Upper lobe of right lung (tissue), 1 donor: ENCODE measurements at places on chromosomes 12 and 14. TPM values are rescaled to one million over a fixed set of nuclear protein-coding genes. Genes with fewer than 3 reads are reported as not detected.

DNA sequence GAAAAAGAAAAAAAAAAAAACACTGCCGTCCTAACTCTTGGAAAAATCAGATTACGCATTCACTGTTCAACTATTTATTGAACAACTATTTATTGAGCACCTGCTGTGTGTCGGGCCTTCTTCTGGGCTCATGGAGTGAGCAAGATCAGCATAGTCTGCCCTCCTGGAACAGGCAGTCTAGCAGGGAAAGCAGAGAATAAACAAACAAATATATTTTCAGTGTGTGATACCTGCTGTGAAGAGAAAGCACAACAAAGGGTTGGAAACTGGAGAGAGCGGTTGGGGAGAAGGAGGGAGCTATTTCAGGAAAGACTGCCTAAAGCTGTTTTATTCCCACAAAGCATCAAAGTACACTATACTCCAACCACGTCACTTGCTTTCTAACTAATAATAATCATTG, 10.8 kb downstream of the PROX2 start:
- peaks cover 4% of the 10 kb centered on the region for H3K4me1 ChIP-seq
- H3K27me3 ChIP-seq: no peaks in the 10 kb centered on the region
- no peak overlapping the region for H3K4me3 ChIP-seq
- no peaks in the 10 kb centered on the region for H3K36me3 ChIP-seq
- H3K27ac ChIP-seq: no peak overlapping the region
- DNase-seq: no peak

The SERPINA6 gene
- not detected for total RNA-seq

DNA sequence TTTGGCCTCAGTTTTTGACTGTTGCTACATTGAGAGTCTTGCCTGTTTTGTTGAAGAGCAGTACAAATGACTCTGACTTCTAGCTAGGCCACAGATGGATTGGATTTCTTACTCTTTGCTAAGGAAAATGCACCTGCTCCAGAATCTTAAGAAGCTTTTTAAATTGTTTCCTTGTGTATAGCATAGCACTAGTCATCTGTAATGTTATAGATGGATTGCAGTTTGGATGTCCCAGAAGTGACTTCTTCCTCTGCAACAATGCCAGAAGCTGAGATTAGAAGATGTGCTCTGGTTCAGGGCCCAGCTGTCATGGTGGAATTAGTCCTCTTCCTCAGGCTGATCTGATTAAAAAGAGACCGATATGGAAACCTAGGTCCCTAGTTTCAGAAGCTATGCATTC, 67.9 kb downstream of the DAAM1 start:
- H3K27ac ChIP-seq: peak overlapping the region; percentile 38
- H3K36me3 ChIP-seq: no peaks in the 10 kb centered on the region
- no peak overlapping the region for H3K4me3 ChIP-seq
- H3K27me3 ChIP-seq: no peaks in the 10 kb centered on the region
- peaks cover 48% of the 10 kb centered on the region for H3K4me1 ChIP-seq

DNA sequence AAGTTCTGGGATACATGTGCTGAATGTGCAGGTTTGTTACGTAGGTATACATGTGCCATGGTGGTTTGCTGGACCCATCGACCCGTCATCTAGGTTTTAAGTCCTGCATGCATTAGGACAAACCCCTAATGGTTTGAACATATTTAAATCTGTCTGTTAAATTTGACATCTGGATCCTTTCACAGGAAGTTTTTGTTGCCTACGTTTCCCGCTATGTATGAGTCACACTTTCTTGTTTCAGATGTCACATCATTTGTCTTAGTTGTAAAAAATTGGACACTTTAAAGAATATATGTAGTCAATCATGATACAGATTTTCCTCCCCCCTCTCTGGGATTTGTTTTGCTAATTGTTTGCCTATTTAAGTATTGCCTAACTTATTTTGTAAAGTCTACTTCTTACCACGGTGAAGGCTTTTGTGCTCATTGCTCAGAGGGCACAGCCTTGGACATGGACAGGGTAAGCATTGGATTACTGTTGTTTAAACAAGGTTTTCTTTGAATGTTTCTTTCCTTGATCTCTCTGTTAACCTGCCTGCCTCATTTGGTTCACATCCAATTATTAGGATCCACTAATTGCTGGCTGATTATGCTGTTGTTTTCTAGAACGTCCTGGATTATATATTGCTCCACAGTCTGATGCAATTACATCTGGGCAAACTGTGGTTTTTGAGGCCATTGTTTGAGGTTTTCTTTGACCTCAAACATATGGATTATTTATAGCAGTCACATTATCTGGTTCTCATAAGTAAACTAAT, 1441.4 kb downstream of the AACS start:
- no peak overlapping the region for H3K27ac ChIP-seq
- no peaks in the 10 kb centered on the region for H3K4me1 ChIP-seq
- H3K36me3 ChIP-seq: no peaks in the 10 kb centered on the region
- no peaks in the 10 kb centered on the region for H3K27me3 ChIP-seq
- DNase-seq: no peak
- no peak overlapping the region for H3K4me3 ChIP-seq

DNA sequence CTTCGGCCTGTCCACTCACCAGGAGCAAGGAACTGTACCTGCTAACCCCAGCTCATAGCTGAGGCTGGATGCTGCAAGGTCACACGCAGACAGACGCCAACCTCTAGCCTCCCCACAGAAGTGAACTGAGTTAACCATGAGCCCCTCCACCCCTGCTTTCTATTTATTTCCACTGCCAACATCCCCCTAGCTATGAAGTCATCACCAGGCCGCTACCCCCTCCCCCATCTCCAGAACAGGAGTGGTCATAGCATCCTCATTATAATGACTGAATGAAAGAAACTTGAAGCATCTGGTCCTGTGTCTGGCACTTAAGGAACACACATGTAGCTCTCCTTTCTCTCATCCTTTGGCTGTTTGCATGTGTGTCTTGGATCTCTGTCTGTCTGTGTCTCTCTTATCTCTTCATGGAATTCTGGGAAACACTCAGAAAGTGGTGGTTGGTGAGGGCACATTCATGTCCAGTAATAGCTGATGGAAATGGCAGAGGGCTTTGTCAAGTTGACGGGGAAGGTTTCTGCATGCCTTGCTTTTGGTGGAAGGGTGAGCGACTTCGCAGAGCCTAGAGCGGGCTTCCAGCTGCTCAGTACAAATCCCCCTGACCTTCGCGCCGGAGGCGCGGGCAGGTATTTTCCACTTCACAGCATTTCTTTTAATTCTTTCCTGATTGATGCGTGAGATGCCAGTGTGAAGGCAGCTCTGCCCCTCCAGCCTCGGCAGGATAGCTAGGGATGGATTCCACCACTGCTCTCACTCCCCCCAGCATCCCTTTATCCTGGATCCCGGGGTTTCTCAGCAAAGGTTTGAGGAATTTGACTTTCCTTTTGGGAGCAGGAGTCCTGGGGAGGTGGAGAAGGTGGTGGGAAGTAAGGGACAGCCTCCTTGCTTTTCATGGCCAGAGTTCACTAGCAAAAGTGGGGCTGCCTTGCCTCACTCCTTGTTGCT, 198.2 kb downstream of the CHST11 start:
- H3K27ac ChIP-seq: no peak overlapping the region
- H3K27me3 ChIP-seq: no peaks in the 10 kb centered on the region
- peaks cover 9% of the 10 kb centered on the region for H3K4me1 ChIP-seq
- no peaks in the 10 kb centered on the region for H3K36me3 ChIP-seq
- no peak overlapping the region for H3K4me3 ChIP-seq

GRCh38 chr12:132395908-132396305, 66.5 kb upstream of the GALNT9 start:
- peaks cover 28% of the 10 kb centered on the region for H3K27me3 ChIP-seq
- no peaks in the 10 kb centered on the region for H3K4me1 ChIP-seq
- no peak for DNase-seq
- no peak overlapping the region for H3K4me3 ChIP-seq
- no peaks in the 10 kb centered on the region for H3K36me3 ChIP-seq
- no peak overlapping the region for H3K27ac ChIP-seq

- H3K4me3 ChIP-seq: no peak overlapping the region
- H3K4me1 ChIP-seq: peaks cover 33% of the 10 kb centered on the region
- no peaks in the 10 kb centered on the region for H3K27me3 ChIP-seq
- DNase-seq: no peak
Measured at GRCh38 chr12:2288875-2289274, 236.1 kb downstream of the CACNA1C start.

The TAMALIN gene
- 199 TPM for total RNA-seq

DNA sequence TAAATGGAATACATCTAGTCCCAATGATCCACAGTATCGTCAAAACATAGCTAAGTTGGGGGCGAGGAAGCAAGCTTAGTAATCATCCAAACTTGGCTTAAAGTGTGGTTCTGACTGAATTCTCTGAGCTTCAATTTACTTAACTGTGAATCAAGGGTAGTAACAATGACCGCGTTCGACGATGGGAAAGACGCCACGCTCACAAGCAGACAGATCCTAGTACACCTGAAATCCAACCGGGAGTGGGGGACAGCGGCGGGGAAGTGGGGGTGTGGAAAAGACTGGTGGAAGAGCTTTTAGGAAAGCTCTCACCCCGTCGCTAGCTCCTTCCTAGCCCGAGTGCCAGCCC, 433 bp downstream of the COX16 start:
- H3K27me3 ChIP-seq: no peaks in the 10 kb centered on the region
- peaks cover 11% of the 10 kb centered on the region for H3K4me1 ChIP-seq
- H3K27ac ChIP-seq: peak overlapping the region; percentile 83
- peak overlapping the region; percentile 76 for H3K4me3 ChIP-seq

DNA sequence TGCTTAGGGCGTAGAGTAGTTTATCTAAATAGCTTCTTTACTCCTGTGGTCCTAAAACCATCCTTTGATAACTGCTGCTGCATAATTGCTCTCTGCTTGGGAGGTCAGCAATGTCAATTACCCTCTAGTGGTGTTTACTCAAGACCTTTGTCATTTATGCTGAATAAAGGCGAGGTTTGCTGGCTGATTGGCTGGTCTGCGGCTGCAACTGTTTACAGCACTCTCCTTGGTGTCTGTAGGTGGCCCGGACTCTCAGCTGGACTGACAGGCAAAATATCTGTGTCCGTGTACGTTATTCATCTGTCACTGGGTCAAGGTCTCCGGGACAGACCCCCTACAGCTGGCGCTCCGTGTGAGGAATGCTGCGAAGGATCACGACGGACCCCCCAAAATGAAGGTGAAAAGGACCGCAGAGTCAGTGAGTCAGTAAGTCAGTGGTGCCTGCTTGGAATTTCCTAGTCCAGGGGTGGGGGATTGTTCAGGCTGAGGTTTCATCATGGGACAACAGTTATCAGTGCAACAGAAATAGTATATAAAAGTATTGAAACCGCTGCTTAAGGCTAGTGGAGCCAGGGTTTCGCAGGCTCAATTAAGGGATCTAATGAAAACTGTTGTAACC, 253.3 kb upstream of the DIO2 start:
- no peaks in the 10 kb centered on the region for H3K36me3 ChIP-seq
- no peak overlapping the region for H3K27ac ChIP-seq
- no peak for DNase-seq
- H3K4me3 ChIP-seq: no peak overlapping the region

The CRIP1 gene
- total RNA-seq: 96.2 TPM

The ARHGEF25 gene
- total RNA-seq: 16.3 TPM

DNA sequence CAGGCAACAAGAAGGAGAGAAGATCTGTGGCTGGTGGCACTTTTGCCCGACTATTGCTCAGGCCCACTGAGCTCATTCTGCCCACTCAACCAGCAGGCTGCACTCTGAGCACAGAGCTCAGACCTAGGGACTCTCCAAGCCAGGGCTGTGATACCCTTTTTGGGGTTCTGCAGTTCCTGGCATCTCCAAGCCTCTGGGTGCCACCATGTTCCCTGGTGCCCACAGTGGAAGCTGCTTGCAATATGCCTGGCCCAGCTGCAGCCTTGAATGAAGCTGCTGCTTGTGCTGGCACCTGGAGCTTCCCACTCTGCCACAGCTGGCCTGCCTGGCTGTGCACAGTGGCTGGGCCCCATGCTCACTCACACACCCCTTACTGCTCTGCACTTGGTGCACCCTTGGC, 236.1 kb downstream of the ADGRD1 start:
- no peak for DNase-seq

The NTS gene
- 0.32 TPM for total RNA-seq

- H3K27me3 ChIP-seq: no peaks in the 10 kb centered on the region
- no peak overlapping the region for H3K4me3 ChIP-seq
- no peak for DNase-seq
- H3K4me1 ChIP-seq: no peaks in the 10 kb centered on the region
Measured at GRCh38 chr14:104184911-104185499, 46.6 kb downstream of the KIF26A start.

The CDKN3 gene
- 1.5 TPM for total RNA-seq

DNA sequence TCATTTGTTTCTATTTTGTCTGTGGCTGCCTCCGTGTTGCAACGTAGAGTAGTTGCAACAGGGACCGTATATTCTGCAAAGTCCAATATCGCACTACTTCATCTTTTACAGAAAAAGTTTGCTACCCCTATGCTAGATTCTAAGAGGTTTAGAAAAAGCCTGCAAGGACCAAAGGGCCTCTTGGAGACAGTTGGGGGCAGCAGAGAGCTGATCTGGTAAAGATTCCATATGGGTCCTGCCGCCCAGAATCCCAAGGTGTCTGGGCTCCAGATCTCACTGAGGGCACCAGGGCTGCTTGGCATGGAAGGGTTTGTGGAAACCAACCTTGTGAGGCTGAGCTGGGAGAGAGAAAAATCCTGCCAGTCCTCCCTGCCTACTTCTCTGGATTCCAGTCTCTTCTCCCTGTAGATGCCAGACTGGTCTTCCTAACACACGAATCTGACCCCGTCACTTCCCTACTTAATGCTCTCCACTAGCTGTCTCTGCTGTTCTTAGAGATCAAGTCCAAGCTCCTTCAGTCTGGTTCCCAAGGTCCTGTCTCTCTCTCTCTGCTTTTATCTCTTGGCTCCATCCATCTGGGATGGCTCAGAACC, 74.6 kb downstream of the GLRX5 start:
- no peaks in the 10 kb centered on the region for H3K36me3 ChIP-seq
- no peak overlapping the region for H3K27ac ChIP-seq
- H3K4me1 ChIP-seq: no peaks in the 10 kb centered on the region
- H3K27me3 ChIP-seq: peaks cover 5% of the 10 kb centered on the region
- no peak overlapping the region for H3K4me3 ChIP-seq

DNA sequence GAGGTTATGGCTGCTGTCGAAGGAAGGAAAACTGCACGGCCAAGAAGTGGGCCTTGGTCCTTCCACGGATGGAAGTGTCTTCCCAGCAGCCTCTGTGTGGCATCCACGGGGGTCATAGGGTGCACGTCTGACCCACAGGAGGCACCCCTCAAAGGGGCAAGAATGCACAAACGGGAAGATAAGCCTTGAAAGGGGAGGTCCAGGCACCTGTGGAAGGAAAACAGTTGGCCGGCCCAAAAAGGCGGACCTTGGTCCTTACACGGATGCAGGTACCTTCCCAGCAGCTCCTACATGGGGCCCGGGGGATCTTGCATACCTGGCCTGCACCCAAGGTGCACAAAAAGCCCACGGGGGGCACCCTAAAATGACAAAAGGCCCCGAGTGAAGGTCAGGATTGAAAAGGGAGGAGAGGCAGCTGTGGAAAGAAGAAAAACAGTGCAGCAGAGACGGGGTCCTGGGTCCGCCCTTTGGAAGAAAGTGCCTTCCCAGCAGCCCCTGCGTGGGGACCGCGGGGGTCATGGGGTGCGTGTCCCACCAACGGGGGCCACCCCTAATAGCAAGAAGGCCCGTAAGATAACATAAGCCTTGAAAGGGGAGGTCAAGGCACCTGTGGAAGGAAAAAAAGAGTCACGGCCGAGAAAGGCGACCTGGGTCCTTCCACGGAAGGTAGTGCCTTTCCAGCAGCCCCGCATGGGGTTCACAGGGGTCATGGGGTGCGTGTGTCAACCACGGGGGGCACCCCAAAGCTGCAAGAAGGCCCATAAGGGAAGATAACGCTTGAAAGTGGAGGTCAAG, 276.1 kb downstream of the ALG10 start:
- peak; percentile 52 for DNase-seq
- H3K27me3 ChIP-seq: no peaks in the 10 kb centered on the region
- no peak overlapping the region for H3K27ac ChIP-seq
- H3K36me3 ChIP-seq: no peaks in the 10 kb centered on the region
